PC-9 (cell line): ENCODE measurements at places on chromosomes 16 and 17. TPM values are rescaled to one million over a fixed set of nuclear protein-coding genes. Genes with fewer than 3 reads are reported as not detected.

DNA sequence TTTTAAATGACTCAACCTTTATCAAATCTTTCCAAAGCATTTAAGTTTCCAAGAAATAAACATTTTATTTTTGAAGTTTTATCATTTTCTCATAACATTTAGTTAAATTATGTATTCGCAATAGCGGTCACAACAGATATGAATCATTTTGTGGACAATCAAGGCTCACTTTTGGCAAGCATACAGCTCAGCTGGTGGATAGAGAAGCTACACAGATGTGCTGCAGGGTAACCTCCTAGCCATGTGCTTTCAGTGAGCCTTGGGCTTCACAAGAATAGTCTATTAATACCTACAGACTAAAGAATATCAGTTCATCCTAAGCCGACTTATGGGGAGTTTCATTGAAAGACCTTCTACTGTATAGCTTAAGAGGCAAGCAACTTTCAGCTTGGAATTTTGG, 144.8 kb downstream of the MRTFB start:
- no peak for DNase-seq

- DNase-seq: peak; percentile 55
These were observed 126.9 kb downstream of the PARN start for GRCh38 chr16:14502932-14503741.

DNA sequence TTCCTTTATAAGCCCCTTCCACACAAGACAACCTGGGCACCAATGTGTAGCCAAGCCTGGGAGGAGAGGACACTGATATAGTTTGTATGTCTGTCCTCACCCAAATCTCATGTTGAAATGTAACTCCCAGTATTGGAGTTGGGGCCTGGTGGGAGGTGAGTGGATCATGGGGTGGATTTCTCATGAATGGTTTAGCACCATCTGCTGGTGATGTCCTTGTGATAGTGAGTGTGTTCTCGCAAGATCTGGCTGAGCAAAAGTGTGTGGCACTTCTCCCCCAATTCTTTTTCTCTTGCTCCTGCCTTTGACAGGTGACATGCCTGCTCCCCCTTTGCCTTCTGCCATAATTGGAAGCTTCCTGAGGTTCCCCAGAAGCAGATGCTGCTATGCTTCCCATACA, 135.8 kb downstream of the USP31 start:
- no peak for DNase-seq

- no peak for DNase-seq
These were observed 42.1 kb downstream of the SLC6A2 start for GRCh38 chr16:55697867-55698266.

Gene IL34
- not detected in 2 replicates for total RNA-seq

- DNase-seq: no peak
These were observed 1.9 kb downstream of the HNF1B start for GRCh38 chr17:37742762-37743611.

DNA sequence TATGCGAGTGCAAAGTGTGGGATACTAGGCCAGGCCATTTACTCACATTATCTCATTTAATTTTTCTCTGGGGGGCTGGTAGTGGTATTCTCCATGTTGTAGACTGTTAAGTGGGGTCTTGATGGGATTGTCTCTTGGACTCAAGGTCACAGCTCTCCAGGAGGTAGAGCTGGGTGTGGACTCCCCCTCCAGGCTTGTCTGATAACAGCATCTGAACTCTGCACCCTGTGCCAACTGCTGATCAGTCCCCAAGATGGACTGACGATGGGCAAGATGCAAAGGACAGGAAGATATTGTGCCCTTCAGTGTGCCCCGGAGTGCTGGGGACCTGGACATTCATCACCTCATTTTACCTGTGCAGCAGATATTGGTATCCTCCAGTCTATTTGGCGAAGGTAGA, 147.8 kb downstream of the MSI2 start:
- DNase-seq: no peak

DNA sequence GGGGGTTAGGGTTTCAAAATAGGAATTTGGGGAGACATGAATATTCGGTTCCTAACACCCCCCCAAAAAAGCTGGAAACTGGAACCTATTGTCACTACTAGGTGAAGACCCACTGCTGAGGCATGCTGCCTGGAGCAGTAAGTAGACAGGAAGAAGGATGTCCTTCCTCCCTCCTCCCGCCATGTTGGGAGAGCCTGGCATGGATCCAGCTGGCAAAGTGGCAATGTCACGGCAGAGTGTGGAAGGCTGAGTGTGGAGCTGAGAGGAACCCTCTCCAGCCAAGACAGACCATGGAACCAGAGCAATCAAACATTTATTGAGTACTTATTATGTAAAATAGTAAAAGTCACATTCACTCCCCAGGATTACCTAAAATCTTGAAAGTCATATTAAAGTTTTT, 49.0 kb downstream of the CCDC182 start:
- DNase-seq: no peak

Gene PYY
- total RNA-seq: not detected in 2 replicates

DNA sequence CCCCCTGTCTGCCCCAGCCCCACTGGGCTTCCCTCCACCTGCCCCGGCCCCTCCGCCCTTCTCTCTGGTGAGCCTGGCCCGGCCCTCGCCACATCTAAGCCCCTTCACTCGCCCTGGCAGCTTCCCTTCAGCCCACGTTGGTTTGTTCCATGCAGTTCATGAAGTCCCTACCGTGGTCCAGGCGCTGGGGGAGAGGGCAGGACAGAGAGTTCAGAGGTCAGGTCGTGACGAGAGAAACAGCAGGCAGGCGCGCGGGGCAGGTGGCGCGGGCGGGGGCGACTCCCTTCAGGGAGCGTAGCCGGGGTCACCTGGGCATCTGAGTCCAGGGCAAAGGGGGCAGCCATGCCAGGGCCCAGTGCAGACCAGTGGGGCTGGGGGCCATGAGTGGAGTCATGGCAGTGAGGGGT, 8.9 kb upstream of the TEDC2 start:
- DNase-seq: no peak

- DNase-seq: no peak
These were observed 126.6 kb downstream of the OR1D5 start for GRCh38 chr17:2936771-2937321.

Gene KRTAP9-2
- total RNA-seq: not detected in 2 replicates

Gene CARD14
- total RNA-seq: 15.7 and 16.5 TPM in 2 replicates

- no peak for DNase-seq
These were observed 117.8 kb downstream of the SOCS1 start for GRCh38 chr16:11138022-11138768.

GRCh38 chr16:87431926-87432325, 39.8 kb downstream of the MAP1LC3B start:
- no peak for DNase-seq

DNA sequence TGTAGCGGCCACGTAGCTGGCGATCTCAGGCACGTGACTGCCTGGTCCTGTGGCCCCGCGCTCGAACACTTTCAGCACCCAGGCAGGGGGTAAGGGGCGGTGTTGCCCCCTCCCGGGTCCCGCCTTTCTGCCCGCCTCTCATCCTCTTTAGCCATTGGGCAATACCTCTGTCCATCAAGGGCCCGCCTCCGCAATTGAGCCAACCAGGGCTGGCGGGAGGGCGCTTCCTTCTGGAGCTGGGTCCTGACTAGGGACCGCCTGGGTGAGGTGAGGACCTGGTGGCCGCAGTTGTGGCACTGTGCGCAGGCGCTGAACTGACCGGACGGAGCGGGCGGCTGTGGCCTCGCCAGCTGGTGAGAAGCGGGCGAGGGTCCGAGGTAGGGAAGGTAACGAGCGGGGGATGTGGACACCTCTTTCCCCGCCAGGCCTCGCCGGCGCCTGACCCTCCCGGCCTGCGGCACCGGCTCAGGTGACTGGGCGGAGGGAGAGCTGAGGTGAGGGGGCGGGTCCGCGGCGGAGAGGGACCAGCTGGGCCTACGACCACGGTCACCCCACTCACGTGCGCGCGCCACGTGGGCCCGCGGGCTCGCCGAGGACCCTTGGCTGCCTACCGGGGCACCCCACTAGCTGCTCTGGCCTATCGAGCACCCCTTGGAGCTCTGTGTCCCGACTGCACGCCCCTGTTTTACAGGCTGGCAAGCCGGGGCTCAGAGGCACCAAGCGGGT, at the start of gene PDP2:
Gene PDP2, plus strand, starts transcription at position 228 of the 726 bp plus-strand sequence. CDS start 3,770 bp downstream, outside the sequence.
- DNase-seq: peak; percentile 95

- DNase-seq: peak; percentile 88
These were observed 108.5 kb downstream of the RAB11FIP4 start for GRCh38 chr17:31499771-31500554.

Gene SCIMP
- total RNA-seq: not detected in 2 replicates

Gene CRHR1
- not detected in 2 replicates for total RNA-seq

Gene MARCHF10
- 8.0 and 9.6 TPM in 2 replicates for total RNA-seq

DNA sequence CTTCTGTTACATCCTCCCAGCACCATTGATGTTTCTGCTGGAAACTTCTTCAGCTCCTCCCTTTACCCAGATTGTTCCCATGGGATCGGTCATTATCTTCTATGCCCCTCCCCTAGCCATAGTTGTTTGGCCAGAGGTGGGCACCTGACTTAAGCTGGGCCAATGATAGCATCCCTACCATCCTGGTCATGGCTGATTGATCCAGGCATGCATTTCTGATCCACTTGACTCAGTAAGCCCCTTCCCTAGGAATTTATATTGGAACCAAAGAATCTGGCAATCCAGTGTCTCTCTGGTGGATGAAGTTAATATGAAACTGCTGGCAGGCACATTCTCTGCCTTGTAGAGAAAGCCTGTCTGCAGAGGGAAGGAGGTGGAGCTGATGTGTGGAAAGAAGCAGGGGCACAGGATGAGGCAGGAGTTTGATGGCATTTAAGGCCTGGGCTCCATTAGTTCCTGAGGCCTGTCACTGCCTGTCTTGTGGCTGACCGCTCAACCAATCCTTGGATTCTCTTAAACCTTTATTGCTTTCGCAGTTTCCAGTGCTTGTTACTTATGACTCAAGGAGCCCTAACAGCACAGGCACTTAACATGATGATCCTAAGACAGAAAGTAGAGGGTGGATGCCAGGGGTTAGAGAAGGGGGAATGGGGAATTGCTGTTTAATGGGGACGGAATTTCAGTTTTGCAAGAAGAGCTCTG, 152.4 kb downstream of the ABCC12 start:
- DNase-seq: no peak

DNA sequence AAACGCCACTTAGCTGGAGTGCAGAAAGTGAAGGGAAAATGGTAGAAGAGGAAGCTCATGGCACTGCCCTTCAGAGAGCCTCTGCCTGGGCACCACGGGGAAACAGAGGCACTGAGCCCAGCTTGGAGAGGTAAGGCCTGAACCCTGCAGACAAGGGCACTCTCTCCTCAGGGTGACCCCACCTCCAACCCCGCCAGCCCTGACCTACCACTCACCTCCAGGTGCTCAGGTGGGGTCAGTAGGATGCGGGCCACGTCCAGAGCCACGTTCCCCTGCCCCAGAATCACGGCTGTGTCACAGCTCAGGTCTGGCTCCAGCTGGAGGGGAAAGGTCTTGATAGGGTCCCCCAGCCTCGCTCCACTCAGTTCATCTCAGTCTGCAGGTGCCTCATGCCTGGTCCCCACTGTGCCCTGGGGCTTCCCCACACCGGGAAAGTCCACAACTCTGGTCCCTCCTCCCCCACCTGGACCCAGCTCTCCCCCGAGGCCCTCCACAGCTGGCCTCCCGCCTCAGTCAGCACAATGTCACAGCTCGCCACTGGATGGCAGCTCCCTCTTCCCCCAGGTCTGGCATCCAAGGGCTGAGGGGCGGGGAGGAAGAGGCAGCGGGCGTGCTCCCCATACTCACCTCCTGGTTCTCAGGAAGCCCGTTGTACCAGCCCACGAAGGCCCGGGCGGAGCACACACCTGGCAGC, 6.0 kb upstream of the GRIN2C start:
- DNase-seq: no peak

DNA sequence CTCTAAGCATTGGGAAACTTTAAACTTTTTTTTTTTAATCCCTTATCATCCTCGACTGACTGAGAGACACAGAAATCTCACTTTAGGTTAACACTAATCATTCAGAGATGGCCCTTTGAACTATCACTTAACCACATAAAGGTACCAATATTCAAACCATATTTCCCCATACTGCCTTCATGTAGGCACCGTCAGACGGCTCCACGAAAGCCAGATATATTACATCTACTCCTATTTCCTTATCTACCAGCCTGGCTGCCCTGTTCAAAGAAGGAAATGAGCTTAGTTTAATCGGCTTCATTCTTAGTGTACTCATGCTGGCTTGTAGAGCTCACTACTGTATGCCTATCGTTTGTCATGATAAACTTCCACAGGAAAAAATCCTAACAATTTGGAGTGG, 270.9 kb downstream of the CEP112 start:
- no peak for DNase-seq

Gene NLGN2
- 86.3 and 98.8 TPM in 2 replicates for total RNA-seq

- no peak for DNase-seq
These were observed 7.1 kb downstream of the CARHSP1 start for GRCh38 chr16:8861563-8862308.

DNA sequence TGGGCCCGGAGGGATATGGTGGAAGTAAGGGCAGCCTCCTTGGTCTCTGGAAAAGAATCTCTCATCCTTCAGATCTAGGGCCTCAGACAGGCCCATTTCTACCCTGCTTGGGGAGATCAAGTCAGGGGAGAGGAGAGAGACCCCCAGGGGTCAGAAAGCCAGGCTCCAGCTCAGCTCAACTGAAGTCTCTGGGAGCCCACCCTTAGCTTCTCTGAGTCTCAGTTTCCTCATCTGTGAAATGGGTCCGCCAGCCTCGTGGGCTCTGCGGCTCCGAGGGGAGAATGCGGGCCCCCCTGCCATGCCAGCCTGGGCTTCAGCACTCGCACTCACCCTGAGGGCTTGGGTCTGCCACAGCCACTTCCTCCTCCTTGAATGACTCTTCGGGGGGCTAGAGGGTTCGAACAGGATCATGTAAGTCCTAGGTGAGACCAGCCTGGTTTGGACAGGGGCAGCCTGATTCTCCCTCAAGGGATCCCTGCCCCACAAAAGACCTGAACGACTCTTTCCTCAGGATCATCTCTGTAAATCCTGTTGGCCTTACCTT, 6.7 kb downstream of the CNGB1 start:
- no peak for DNase-seq

Gene PPY
- not detected in 2 replicates for total RNA-seq
